ENCODE measurements at places on chromosomes 11 and 22. TPM values are rescaled to one million over a fixed set of nuclear protein-coding genes. Genes with fewer than 3 reads are reported as not detected.

- no peak for DNase-seq
Measured at GRCh38 chr11:8232849-8233606, 30.6 kb downstream of the LMO1 start.

Gene SCGB1A1
- not detected for total RNA-seq

DNA sequence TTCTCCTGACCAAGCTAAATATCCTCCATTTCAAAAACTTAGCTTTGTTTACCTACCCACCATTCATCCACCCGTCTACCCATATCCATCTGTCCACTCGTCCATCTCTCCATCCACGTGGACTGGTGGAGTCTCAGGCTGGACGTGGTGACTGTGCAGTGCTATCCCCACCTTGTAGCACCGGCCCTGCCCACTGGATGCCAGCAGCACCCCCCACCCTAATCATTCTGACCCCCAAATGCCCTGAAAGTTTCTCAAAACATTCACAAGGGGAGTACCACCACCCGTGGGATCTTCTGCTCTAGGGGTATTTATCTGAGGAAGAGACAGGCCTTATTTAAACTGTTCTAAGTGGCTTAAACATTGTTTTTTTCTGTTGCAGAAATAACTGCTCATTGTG, 206.4 kb downstream of the TBC1D22A start:
- DNase-seq: no peak

- DNase-seq: peak; percentile 68
Measured at GRCh38 chr11:61828629-61829407, 718 bp downstream of the FADS2 start.

DNA sequence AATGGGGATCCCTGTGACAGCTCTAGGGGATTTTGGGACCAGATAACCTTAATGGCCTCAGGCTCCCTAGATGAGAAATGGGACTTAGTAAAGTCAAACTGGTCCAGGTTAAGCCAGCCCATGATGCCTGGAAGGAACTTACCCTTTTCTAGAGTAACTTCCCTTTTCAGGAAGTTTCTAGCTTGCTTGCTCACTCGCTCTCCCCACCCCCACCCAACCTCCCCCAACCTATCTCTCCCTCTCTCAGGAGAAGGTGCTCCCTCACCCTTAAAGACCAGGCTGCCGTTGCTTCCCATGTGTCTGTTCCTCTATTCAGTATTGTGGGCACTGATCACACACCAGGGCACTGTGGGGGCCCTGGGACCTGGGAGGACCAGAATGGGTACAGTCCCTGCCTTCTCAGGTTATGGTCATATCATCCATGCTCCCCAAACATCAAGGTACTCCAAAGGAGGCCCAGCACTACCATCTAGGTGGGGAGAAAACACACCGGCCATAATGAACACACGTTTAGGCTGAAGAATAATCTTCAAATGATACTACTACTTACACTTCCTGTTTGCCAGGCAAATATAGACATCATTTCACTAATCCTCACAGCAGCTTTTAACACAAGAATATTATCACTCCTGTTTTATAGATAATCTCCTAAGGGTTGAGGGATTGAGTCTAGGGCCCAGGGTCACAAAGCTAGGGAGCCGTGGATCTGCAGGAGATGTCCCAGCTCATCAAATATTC, 18.2 kb downstream of the KCNQ1OT1 start:
- DNase-seq: no peak

DNA sequence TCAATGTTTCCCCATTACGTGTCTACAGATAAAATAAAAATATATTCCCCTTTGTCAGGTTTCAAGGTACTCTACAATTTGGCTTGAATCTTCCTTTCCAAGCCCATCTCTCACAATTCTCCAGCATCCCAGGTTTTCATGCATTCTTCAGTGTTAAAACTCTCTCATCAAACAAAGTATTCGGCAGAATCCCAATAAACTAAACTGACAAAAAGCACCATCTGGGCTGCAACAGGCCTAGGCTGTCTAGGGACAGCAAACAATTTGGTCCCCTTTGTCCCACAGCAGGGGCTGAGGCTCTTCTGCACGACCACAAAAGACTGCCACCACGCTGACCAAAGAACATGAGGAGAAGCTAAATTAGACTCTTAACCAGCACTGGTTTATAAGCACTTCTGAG, 159.4 kb downstream of the CADM1 start:
- DNase-seq: no peak

DNA sequence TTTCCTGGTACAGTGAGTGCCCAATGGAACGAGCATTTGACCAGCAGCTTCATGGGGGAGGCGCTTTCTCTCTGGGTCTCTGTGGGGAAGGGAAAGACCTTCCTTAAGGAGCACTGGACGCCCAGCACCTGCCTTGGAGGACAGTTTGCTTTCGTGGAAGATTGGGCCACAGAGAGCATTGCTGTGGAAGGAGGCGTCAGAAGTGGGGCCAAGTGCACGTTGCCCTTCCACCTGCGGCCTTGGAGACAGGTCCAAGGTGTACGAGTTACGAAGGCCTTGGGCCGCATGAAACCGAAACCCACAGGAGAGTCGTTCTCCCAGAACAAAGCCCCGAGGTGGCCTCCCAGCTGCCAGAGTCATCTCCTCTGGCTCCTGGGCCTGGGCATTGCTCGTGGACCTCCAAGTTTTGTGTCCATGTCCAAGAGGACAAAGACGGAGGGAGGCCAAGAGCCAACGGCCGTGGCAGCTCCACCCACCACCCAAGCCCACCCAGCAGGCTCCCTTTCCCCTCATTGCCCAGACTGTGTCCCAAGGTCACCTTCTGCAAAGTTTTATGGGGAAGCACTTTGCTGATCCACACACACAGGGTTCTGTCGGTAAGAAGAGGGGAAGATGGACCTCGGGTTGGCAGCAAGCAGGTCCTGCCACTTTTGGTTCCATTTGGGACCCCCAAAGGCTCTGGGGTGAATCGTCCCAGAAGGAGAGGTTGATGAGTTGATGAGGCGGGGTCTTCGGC, 5.8 kb upstream of the NLRP6 start:
- peak; percentile 38 for DNase-seq

Gene DSCAML1
- total RNA-seq: 1.4 TPM

Gene TMEM121B
- not detected for total RNA-seq

DNA sequence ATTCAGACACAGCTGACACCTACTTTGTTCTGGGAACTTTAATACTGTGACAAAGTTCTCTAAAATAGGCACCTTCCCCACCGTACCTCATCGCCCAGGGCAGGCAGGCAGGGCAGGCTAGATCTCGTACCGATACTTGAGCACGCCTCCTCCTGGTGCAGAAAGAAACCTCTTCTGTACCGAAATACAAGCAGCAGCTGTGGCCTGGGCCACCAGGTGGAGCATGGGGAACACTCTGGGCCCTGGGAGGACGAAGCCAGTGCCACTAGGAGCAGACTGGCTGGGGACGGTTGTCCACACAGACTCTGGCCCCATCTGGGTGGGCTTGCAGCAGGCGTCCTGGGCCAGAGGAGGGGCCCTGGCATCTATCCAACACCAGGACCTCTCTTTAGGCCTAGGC, 12.8 kb downstream of the PMM1 start:
- DNase-seq: peak; percentile 60

DNA sequence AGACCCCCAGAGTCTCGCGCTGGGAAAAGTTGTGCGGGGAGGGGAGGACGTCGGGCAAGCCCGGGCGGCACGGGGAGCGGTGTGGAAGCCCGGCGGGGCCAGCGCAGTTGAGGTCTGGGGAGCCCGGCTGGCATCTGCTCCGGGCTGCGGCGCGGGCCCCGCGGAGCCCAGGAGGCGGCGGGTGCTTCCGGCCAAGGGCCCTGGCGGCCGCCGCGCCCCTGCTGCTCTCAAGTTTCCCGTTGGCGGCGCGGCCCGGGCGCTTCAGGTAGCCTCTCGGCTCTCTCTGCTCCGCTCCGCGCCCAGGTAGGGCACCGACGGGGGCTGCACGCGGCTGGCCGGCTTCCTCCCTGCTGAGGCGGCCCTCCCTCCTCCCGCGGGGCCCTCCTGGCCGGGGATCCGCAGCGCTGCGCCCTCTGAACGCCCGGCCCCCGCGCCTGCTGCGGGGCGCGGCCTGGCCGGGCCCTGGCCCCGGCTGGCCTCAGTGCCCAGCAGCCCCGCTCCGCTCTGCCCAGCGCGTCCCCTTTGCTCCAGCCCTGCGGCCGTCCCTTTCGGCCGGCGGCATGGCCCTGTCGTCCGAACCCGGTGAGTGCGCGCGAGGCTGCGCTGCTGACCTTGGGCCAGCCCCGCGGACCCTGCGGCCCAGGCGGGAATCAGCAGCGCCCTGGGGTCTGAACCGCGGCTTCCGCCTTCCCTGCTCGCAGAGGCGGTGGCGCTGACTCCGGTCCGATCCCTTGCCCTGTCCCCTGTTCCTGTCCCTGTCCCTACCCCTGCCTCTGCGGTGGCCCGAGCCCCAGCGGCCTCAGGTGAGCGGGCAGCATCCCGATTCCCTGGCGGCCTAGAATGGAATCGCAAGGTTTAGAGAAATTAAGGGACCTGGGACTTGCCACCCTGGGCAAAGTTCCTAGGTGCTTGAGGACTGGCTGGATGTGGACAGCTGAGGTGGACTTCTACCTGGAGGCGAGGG, 4.3 kb upstream of the AMPD3 start:
- DNase-seq: peak; percentile 54

Gene SERHL2
- total RNA-seq: 3.5 TPM

DNA sequence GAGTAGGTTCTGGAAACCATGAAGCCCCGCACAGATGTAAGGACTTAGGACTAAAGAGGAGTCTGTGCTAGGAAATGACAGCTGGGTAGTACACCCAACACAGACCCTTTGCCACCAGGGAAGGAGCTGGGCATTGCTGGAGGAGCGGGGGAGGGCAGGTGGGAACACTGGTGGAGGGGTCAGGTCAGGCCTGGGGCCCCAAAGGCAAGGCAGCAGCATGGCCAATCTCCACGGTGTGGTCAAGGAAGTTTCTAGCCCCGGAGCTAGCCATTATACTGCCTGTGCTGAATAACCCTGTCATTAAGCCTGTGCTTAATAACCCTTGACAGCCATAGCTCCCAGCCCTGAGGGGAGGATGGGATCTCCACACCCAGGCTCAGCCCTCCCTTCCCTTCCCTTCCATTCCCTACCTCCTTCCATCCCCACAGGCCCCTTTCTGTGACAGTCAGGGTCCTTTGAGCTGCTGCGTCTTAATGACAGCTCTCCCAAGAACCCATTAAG, 2.1 kb downstream of the TMPRSS4 start:
- no peak for DNase-seq

Gene NCAPH2
- 136 TPM for total RNA-seq

Gene DNAJB13
- 0.29 TPM for total RNA-seq

GRCh38 chr11:2305788-2306451, 4.1 kb downstream of the TSPAN32 start:
- peak; percentile 61 for DNase-seq

DNA sequence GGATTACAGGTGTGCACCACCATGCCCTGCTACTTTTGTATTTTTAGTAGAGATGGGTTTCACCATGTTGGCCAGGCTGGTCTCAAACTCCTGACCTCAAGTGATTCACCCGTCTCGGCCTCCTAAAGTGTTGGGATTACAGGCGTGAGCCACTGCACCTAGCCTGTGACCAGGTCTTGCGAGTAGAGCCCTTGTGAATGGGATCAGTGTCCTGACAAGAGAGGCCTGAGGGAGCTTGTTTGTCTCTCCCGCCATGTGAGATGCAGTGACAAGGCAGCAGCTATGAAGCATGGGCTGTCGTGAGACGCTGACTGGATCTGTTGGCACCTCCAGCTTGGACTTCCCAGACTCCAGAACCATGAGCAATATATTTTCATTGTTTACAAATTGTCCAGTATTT, 69.3 kb downstream of the LRRC32 start:
- no peak for DNase-seq

DNA sequence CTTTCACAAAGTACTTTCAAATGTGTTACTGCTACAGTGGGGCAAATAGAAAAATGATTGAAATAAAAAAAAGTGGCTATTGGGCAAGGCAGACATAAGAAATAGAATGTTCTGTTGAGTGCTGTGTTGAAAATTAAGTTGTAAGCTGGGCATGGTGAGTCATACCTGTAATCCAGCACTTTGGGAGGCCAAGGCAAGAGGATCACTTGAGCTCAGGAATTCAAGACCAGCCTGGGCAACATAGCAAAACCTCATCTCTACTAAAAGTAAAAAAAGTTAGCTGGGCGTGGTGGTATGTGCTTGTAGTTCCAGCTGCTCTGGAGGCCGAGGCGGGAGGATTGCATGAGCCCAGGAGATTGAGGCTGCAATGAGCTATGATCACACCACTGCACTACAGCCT, 26.9 kb upstream of the LDHA start:
- no peak for DNase-seq

DNA sequence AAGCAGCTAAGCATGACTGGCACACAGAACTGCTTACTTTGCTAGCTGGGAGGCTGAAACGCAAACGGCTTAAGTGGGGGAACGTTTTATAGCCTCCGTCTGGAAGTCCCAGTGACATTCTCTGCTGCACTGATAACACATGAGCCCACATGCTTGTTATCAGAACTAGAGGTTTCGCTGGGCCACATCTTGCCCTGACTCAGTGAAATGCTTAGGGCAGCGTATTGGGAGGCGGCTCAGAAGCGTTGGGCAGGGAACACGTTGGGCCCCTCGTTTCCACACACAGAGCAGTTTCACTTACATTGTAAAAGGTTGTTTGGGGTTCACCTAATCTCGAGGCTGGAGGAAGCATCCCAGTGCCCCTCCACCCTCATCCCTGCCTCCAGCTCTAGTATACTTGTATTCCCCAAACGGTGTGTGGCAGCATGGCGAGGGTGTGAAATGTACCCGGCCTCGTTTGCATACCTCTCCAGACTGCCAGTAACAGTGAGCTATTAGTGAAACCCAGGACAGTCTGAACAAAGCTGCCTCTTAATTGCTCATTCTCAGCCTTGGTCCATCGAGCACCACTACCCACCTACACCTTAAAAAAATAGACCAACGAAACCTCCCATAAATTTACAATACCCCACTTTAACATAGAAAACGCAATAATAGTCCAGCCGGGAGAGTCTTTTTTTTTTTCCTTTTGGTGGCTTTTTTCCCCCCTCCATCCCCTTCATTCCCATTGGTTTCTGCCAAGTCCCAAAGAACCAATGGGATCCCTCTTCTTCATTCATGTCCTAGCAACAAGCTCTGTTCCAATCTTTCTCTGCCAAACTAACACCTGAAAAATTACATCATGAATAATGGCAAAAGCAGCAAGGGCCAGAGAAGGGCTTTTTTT, 218.8 kb upstream of the SORL1-AS1 start:
- DNase-seq: no peak

GRCh38 chr11:11141065-11141464, 212.0 kb downstream of the CSNK2A3 start:
- no peak for DNase-seq

Gene CRACR2B
- 14.1 TPM for total RNA-seq

GRCh38 chr22:20599117-20599516, 91.7 kb downstream of the MED15 start:
- DNase-seq: no peak

GRCh38 chr11:78767027-78767932, 192.6 kb upstream of the NARS2 start:
- no peak for DNase-seq

Gene MOGAT2
- total RNA-seq: not detected

Gene HORMAD2
- 0.09 TPM for total RNA-seq

- DNase-seq: no peak
Measured at GRCh38 chr22:20968281-20968977, 1.4 kb downstream of the AIFM3 start.
